ENCODE measurements at places on chromosomes 13 and 19.

GRCh38 chr19:56692206-56692895 lies 20.8 kb upstream of the ZNF835 start:
- no peak for DNase-seq

- DNase-seq, result no peak
These were observed 5.9 kb downstream of the MAST1 start for GRCh38 chr19:12843999-12844732.

- DNase-seq, result no peak
These were observed 36.1 kb downstream of the HPN start for GRCh38 chr19:35077411-35078223.

DNA sequence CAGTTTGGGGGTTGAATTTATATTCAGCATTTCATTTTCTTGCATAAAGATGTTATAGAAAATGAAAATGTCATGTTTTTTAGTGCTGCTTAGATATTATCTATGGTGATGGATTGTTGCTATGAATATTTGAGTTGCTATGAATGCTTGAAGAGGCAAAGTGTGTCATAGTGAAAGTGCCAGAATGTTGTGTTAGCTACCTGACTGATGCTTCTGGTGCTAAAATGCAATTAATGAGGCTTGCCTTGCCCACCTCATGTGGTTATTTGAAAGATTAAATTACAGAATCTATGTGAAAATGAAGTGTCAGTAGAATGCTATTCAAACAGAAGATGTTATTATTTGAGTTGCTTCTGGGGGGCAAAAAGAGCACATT lies 62.7 kb upstream of the MYCBP2 start:
- DNase-seq, result no peak

All from stimulated activated CD4-positive, alpha-beta T cell treated with anti-CD3 and anti-CD28 coated beads, Interleukin-1b, Interleukin-23, amount 100 ng/mL, for 24 hours (primary cell).